A549 treated with RU486 at 1 μM for 4 hours (cell line): ENCODE measurements at places on chromosomes 16 and 17. TPM values are rescaled to one million over a fixed set of nuclear protein-coding genes. Genes with fewer than 3 reads are reported as not detected.

Gene COPZ2
- total RNA-seq, result 12.3 to 21.4 TPM (median 15.6 TPM) in 5 replicates

Gene CDC6
- 53.9 to 62.4 TPM (median 58.9 TPM) in 5 replicates for total RNA-seq

Gene ITGB4
- 40.8 to 63.1 TPM (median 55.6 TPM) in 5 replicates for total RNA-seq

Gene ZSCAN10
- total RNA-seq, result not detected in 5 replicates

Gene MAPK8IP3
- 33.5 to 60.3 TPM (median 44.8 TPM) in 5 replicates for total RNA-seq

Gene KRT222
- total RNA-seq, result 0.30 to 0.59 TPM (median 0.38 TPM) in 4 of 5 replicates, not detected in the other

Gene EME2
- total RNA-seq, result 5.0 to 10.8 TPM (median 9.1 TPM) in 5 replicates

Gene KRTAP4-1
- total RNA-seq, result 0.17 to 0.25 TPM (median 0.24 TPM) in 4 of 5 replicates, not detected in the other
